Inflammatory macrophage treated with lipopolysaccharide for 4 hours (primary cell): ENCODE measurements at places on chromosomes 7 and 10.

- no peak for DNase-seq
These were observed 12.1 kb upstream of the LRGUK start for GRCh38 chr7:134114992-134115391.

GRCh38 chr7:158950914-158951635 lies 94.7 kb downstream of the DYNC2I1 start:
- no peak for DNase-seq

- DNase-seq = no peak
These were observed 11.9 kb downstream of the CPXM2 start for GRCh38 chr10:123879606-123880257.

DNA sequence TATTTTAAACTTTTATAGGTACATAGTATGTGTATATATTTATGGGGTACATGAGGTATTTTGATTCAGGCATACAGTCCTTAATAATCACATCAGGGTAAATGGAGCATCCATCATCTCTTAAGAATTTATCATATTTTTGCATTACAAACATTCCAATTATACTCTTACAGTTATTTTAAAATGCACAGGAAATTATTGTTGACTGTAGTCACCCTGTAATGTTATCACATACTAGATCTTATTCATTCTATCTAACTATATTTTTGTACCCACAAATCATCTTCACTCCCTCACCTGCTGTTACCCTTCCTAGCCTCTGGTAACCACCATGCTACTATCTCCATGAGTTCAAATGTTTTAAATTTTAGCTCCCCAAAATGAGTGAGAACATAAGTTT lies 56.3 kb upstream of the FAM3C start:
- no peak for DNase-seq

- DNase-seq = peak; percentile 92
These were observed 161.2 kb downstream of the TAX1BP1 start for GRCh38 chr7:27901028-27901760.

DNA sequence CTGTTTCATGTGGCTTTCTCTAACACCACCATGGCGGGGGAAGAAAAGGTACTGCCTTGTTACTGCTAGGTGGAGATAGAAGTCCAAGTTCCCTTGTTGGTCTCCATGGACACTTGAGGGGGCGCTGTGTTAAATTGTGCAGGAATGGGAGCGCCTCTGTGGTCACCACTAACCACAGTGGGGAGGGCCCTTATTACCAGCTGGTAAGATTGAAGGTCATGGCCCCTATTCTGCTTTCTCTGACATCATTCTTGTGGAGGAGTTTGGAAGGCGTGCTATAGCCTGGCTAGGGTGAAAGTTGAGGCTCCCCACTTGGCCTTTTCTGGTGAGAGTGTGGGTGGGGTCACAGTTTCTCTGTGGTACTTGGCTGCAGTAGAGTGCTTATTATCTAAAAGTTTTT lies 14.9 kb upstream of the MXI1 start:
- DNase-seq = peak; percentile 63

- DNase-seq = no peak
These were observed 42.9 kb downstream of the CSGALNACT2 start for GRCh38 chr10:43181146-43181545.

DNA sequence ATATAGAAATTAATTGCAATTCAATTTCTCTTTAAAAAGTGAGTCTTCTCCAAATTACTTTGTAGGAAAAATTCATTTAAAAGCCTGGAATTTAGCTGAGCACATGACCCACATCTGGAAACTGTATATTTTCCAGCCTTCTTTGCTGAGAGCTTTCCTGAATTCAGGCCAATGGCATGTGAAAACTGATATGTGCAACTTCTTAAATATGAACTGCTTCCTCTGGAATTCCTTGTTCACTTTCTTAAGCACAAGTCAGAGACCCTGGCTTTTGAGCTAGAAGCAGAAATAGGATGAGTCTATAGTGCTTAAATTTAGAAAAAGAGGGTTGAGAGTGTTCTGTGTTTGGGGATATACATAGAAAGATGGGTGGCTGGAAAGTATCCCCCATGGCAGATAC lies 365.1 kb upstream of the MTPN start:
- no peak for DNase-seq

DNA sequence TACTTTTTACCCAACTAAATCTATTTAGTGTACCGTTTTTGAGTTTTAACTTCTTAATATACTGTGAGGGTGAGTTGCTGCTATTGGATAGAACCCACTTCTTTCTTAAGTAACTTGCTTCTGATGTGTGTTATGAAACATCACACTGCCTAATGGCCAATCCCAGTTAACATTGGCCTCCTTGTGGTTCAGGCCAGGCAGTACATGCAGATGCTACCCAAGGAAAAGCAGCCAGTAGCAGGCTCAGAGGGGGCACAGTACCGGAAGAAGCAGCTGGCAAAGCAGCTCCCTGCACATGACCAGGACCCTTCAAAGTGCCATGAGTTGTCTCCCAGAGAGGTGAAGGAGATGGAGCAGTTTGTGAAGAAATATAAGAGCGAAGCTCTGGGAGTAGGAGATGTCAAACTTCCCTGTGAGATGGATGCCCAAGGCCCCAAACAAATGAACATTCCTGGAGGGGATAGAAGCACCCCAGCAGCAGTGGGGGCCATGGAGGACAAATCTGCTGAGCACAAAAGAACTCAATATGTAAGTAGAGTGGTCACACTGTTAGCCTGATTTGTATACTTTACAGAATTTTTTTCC lies 39.7 kb downstream of the TES start:
- DNase-seq = peak; percentile 37

DNA sequence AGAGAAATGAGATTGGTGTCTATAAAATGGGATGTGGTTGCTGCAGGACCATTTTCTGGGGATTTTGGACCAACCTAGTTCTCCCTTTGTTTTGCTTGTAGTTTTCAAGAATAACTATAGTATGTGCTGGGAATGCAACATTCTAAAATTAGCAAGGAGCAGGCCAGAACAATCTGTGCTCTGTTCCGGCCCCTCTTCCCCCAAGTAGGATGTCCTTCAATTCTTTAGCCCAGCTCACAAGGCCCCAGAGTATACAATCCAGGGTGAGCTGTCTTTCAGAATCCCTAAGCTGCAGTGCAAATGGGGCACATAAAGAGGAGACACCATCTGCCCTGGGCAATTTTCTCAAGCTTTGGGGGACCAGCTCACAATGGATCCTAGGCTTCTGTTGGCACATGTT lies 809.1 kb downstream of the TNS3 start:
- DNase-seq = no peak

DNA sequence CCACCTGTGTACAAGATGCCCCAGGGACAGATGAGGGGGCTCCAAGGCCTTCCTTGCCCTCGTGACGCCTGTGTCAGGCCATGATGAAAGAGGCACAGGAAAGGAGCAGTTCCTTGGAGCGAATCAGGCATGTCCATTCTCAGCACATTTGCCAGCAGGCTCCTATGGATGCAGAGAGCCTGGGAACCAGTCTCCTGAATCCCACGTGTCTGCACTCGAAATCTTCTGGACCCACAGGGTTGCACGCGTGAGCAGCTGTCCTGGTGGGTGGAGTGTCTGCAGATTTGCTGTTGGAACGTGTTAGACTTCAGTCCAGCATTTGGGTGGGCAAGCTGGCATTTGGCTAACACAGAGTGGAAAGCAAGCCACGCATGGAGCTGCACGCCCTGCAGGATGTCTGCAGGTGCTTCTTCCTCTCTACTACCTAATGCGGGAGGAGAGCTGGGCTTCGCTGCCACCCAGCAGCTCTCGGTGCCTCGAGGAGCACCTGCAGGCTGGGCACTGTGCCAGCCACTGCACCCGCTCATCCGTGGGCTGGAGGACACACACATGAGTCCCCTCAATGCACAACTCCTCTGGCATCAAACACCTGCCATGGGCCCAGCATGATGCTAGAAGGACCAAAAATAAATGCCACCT lies 140.7 kb downstream of the PAXIP1 start:
- DNase-seq = no peak

DNA sequence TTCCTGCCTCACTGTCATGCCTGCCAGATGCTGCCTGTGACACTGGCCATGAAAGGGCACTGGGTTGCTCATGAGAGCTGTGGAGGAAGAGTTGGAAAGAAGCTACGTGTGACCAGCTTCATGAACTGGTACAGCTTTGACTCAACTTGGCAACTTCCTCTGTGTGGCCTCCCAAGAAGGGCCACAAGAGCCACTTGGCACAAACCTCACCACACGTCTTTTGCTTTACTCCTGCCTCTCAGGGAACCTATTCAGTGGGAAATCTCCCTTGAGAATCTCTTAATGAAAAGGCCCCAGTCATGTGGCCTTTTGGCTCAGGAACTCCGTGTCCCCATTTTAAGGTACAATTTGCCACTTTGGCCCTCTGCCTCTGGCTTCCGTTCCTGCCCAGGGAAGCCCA lies 54.5 kb downstream of the FRMD4A start:
- DNase-seq = no peak

DNA sequence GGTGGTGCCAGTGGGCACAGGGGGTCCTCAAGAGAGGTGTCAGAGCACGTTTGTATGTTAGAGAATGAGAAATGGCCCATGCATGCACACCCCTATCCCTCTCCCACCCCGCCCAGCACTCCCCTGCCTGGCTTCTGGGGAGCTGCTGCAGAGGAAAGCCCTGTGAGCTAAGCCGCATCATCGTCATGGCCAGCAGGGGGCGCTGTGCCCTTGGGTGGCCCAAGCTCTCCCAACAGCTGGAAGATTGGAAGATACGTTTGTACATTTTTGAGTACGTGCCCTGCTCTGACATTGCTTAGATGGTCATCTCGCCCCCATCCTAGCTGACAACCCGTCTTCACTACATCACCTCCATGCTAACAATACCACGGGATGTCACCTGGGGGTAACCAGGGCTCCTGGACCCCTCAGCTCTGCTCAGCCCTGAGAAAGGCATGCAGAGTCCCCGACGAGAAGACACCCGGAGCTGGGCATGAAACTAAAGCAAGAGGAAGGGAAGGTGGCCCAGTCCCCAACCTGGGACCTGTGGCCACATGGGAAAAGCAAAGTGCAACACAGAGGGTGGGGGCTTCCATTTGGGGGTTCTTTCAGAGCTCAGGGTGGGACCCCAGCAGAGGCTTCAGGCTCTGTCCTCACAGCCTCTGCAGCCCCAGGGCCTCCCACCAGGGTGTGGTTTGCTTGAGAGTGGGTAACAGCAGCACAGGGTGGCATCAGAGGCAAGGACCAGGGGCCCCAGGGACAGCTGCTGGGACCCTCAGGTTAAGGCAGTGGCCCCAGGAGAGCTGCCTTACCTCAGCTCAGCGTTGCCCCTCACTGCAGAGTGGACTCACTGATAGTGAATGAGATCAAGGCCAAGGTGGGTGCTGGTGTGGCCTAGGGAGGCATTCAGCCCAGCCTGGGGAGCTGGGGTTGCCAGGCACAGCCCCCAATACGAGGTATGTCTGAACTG lies 136.6 kb downstream of the PTPN20 start:
- peak; percentile 71 for DNase-seq

GRCh38 chr10:130854151-130854550 lies 457.4 kb downstream of the TCERG1L start:
- no peak for DNase-seq

GRCh38 chr10:53744746-53745145 lies 972.2 kb upstream of the MBL2 start:
- DNase-seq = no peak

DNA sequence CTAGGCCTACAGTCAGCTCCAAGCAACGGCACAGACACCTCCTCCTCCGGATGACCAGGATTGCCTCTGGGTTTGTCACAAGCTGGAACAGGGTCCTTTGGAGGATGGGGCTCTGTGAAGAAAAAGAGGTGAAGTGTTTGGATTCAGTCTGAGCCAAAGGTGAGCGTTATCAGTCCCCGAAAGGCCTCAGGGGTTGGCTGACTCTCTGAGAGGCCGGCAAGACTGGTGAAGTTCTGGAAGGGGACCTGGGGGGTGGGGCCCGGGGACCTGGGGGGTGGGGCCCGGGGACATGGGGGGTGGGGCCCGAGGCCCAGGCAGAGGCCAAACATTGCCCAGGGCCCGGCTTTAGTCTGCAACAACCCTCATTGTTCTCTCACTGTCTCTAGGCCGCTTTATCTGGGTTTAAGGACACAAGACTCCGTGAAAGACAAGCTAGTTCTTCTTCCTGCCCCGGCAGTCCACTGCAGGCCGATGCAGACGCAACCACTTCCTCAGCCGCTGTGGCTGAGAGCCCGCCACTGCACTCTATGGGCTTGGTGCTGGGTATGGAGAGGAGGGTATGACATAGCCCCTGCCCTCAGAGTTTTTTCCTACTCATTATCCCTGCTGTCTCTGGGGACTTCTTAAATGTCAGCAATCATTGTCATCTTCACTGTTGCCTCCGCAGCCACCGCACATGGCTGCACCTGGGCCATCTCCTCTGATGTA lies 27.4 kb upstream of the PSAP start:
- peak; percentile 67 for DNase-seq

- peak; percentile 41 for DNase-seq
These were observed 766 bp upstream of the ZMYND11 start for GRCh38 chr10:134247-135131.

- DNase-seq = no peak
These were observed 286.1 kb downstream of the EXOC4 start for GRCh38 chr7:133539016-133539415.

DNA sequence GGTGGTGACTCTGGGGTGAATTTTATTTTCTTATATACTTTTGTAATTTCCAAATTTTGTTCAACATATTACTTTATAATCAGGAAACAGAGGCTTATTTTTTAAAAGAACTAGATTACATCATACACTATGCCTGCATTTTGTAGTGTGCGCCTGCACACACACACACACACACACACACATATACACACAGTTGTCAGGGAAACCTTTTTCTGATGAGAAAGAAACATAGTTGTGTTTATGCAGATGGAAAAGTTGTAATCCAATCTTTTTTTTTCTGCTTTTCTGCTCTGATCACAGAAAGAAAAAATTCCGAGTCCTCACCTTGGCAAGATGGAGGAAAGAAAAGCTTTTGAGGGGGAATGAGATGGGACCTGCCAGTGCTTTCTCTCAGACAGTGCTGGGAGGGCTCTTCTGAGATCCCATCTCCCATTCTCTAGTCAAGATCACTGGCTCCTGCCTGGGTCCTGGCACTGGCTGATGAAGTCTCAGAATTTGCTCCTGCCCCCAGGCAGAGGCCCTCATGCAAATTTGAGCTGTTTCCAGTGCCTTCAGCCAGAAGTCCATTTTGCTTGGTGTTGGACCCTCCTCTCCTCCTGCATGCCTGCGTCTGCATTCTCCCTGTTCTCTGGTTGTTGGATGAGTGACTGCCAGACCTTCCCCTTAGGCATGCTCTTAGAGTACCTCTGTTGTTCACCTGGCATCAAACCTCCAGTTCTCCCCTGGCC lies 59.7 kb downstream of the TLL2 start:
- no peak for DNase-seq

- no peak for DNase-seq
These were observed 62.9 kb upstream of the FAM180A start for GRCh38 chr7:135811506-135811905.

- DNase-seq = peak; percentile 80
These were observed 86.6 kb downstream of the ITGB8 start for GRCh38 chr7:20417260-20417659.

DNA sequence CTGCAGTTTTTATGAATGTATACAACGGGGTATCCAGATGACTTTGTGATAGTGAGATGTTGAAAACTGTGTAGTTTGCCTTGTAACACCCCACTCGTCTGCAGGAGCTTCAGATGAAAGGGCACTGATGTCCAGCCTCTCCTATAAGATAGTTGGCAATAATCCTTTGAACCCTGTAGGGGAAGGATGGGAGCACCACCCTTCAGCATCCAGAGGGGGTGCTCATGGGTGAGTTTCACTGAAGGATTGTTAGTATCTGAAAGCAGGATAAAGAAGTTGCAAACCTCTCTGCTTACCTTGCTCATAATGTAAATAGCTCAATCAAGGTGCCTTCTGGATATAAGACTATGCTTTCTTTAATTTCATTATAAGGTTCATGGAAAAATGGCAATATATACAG lies 201.5 kb downstream of the TMEM178B start:
- no peak for DNase-seq
